Stomach (tissue), 19 donors: ENCODE measurements at places on chromosomes 7 and 10.

DNA sequence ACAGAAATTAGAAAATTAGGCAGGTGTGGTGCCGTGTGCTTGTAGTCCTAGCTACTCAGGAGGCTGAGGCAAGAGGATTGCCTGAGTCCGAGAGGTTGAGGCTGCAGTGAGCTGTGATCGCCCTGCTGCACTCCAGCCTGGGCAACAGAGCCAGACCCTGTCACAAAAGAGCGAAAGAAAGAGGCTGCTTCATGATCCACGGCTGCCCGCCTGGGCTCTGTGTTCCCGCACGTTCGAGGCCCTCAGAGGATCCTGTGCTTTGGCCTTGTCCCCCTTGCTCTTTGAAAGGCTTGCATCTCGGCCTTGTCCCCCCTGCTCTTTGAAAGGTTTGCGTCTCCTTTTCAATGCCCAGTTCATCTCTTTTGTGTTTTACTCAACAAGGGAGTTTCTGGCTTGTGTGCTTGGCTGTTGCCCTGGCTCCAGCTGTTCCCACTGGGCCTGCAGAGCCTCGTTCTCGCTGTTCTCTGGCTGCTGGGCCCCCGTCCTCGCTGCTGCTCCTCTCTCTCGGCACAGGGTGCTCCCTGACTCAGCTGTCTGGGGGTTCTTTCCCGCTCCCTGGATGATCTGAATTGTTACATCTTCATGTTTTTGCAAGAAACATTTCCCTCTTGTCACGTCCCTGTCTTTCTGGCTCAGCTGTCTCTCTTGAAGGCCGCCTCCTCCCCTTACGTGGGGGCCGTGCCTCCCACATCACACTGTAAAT, 45.1 kb upstream of the INPP5A start:
- DNase-seq = peak; percentile 73

GRCh38 chr10:119303886-119304285, 96.5 kb downstream of the GRK5 start:
- DNase-seq = peak; percentile 80

- peak; percentile 46 for DNase-seq
Observed at GRCh38 chr7:22075561-22075960, 129.9 kb upstream of the CDCA7L start.

DNA sequence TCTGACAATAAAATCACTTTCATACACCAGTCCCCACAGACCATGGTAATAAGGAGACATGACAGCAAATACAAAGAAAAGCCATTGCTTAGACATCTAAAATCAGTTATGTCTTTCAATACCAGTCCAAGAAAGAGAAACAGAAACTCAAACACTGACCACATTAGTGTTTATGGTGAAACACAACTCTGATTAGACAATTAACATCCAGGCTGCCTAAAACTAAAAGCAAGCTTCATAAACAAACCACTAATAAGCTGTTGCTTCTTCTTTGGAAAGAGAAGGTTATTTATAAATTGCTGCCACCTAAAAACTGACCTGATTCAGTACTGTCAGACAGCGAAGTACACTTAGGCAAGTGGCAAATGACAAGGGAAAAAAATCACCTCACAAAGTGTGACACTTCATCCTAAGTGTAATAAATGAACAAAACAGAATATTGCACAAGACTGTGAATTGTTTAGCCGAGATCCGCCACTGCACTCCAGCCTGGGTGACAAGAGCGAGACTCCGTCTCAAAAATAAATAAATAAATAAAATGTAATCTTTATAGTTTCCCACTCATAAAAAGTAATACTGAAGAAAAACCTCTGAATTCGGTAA, 277.4 kb downstream of the PARD3 start:
- no peak for DNase-seq

GRCh38 chr7:111756687-111757178, 194.4 kb upstream of the IMMP2L start:
- DNase-seq = peak; percentile 50

DNA sequence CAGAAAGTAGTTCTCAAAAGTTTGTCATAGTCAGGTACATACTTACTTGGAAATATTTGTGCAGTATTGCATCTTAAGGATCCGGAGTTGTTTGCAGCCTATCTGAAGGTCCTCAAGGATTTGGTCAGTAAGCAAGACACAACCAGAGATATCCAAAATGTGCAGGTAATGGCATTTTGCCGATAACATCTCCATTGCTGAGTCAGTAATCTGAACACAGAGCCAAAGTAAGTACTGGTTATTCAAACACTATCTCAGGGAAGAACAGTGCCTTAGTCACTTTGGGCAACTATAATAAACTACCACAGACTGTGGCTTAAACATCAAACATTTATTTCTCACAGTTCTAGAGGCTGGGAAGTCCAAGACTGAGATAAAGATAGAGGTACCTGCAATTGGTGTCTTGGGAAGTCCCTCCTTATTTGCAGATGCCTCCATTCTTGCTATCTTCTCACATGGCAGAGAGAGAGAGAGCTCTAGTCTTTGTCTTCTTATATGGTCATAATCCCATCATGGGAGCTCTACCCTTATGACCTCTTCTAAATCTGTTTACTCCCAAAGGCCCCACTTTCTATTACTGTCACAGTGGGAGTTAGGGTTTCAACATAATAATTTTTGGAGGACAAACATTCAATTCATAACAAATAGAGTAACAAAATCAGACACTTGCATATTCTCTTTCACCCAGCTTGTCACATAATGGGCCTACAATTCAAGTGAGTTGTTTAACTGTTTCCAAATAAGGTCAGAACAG, 73.4 kb downstream of the FAM185A start:
- no peak for DNase-seq

GRCh38 chr10:60801522-60801921, 23.2 kb downstream of the CDK1 start:
- peak; percentile 21 for DNase-seq

GRCh38 chr7:157407512-157408257, 70.9 kb downstream of the DNAJB6 start:
- no peak for DNase-seq
